ENCODE measurements at places on chromosomes 16 and 17.

DNA sequence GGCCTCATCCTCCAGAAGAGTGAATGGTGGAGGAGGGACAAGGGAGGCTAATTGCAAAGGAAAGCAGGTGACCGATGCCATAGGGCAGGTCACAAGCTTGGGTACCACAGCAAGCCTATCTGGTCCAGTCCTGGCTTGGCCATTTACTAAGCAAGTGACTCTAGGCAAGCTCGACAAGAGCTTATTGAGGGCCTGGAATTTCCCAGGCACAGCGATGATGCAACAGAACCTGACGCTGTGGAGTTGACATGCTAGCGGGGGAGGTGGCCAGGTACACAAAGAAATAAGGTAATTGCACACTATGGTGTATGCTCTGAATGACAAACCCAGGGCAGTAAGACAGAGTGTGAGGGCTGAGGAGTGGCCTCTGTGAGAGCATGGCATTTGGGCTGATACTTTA is 98.5 kb downstream of the PGS1 start:
- peak; percentile 70 for DNase-seq

DNA sequence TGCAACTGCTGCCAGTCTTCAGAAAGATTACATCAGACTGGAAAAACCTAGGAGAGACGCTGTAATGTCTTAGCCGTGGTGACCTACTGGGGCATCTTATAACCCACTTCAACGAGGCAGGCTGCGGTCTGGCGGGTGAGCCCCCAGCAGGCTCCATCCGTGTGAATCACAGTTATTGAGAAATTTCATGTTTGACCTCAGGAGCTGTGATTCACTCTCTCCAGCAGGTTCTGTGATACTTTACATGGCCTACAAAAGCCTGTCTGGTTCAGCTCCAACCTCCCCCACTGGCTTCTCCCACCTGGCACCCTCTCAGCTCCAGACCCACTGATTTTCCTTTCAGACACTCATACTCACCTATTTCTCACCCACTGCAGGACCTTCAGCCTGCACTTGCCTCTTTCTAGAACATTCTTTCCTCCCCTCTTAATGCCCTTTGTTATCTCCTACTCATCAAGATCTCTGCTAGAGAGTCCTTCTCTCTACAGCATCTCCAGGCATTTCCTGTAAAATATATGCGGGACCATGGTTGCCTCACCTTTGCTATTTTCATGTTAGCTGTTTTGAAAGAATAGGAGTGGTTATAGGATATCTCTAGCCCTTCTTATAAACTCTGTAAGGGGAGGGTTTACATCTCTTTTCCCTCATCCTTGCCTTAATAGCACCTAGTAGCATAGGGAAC is 227.9 kb downstream of the MAF start:
- DNase-seq: no peak

- no peak for DNase-seq
Measured at GRCh38 chr16:73172973-73173709, 125.2 kb upstream of the ZFHX3 start.

DNA sequence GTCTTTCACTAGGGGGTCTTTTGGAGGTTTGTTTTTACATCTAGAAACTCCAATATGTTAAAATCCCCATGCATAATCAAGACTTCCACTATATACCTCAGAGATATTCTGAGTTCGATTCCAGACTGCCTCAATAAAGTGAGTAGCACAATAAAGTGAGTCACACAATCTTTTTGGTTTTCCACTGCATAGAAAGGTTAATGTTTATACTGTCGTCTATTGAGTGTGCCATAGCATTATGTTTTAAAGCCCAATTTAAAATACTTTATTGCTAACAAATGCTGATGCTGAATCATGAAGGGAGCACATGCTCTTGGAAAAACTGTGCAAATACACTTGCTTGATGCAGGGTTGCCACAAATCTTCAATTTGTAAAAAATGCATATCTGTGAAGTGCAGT is 227.5 kb upstream of the ZFHX3 start:
- DNase-seq: no peak

- no peak for DNase-seq
Measured at GRCh38 chr16:35450648-35451047, 1991.2 kb downstream of the TP53TG3F start.

DNA sequence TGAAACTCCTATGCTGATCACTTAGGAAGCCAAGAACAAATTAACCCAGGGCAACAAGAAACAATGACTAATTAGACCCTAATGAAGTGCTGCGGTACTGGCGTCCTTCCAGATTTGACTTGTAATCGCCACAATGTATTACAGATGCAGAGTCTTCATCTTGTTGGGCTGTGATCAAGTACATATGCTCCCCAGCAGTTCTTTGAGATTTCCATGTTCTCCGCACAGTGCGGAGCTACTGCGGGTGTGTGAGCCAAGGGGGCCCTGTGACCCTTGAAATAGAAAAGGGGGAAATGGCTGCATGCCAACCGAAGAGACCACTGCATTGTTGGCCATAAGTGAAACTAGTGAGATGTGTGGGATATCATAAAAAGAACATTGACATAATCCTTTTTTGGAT is 469.9 kb downstream of the MAF start:
- DNase-seq: no peak

- DNase-seq: no peak
Measured at GRCh38 chr17:64117981-64118979, 11.7 kb downstream of the ERN1 start.

GRCh38 chr16:55955845-55956244 is 80.7 kb upstream of the CES5A start:
- no peak for DNase-seq

- DNase-seq: no peak
Measured at GRCh38 chr17:76481071-76481655, 13.8 kb downstream of the AANAT start.

- DNase-seq: no peak
Measured at GRCh38 chr17:18315562-18315922, 449 bp downstream of the SMCR8 start.

DNA sequence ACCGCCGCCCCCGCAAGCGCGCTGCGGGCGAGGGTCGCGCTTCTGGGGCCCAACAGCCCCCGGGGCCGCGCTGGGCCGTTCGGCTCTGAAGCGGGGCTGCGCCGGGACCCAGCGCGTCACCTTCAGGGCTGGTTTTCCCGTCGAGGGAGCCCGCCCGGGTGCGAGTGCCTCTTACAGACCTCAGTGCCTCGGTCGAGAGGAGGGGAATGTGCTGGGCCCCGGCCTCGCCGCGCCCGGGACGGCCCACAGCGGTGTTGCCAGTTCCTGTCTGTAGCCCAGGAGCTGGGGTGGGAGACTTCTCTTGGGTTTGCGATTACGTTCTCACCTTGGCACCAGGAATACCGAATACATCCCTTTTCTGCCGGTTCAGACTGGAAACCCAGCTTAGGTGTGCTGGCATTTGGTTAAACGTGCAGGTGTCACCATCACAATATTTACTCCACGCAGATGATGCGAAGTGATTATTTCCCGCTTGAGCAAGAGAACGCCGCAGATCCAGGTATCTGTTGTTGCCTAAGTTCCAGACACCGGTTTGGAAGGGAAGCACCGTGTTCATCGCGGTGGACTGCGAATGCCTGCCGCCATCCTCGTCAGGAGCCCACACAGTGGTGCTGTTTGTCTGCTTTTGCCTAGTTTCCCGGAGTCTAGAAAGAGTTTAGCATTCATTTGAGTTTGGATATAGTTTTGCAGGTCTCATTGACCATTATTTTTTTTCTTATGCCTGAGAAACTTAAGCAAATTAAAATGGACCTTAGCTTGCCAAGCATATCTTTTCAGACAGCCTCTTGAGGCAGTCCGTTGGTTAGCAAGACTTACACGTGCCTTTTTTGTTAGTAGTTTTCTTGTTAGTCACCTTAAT is 914 bp downstream of the MAP1LC3B start:
- DNase-seq: peak; percentile 63

DNA sequence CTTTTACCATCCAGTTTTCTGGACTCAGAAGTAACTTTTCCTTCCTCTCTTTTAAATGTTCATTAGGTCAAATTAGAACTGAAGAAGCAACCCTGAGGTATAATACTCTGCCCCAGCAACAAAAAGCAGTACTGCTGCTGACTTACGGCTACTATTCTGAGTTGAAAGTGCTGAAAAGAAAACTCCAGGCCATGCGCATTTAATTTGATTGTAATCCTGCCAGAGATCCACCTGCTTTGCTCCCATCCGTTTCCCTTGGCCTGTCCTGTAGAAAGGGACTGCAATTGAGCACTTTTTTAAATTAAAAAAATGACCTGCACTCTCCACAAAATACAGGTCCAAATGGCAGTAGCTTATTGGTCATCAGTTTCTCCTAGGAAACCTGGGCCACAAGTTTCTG is 61.6 kb downstream of the PITPNC1 start:
- DNase-seq: no peak

DNA sequence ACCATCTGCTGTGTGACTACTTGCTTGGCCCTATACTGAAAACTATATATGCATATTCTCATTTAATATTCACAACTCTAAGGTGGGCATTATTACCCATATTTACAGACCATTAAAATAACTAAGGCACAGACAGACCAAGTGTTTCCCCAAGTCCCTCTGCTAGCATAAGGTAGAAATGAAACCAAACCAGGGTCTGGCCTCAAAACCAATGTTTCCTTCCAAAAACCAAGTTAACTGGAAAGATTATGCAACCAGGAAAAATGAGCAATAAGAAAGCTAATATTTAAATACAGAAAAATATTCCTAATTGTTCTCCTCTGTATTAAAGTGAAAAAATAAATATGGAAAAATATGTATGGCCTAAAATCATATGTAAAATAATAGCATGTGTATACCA is 50.1 kb downstream of the XPO6 start:
- DNase-seq: no peak

DNA sequence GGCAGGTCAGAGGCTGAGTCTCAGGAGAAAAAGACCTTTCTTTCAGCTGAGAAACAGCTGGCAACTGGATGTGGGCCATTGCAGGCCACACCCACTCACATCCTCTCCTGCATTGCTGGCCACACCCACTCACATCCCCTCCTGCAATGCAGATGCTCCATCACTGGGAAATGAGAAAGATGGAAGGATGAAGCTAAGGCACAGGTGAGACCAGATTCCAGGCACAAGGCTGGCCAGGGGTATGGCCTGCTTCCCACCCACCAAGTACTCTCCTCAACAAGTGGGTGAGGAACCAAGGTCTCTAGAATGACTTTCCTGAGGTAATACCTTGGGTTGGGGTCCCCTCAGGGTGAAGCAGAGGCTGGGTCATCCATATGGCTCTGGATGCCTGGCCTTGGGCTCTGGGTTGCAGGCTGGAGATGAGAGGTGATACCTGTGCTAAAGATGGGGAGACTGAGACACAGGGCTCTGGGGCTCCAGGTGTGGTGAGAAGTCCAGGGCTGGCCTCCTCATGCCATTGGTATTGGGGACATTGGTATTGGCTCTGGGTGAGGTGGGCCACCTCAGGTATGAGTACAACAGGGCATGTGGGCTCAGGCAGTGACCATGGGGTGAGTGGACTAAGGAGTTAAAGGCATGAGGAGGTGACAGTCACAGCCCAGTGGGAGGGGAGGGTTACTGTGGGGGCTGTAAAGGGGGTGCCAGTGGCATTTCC is 1726.8 kb downstream of the TP53TG3F start:
- DNase-seq: no peak

DNA sequence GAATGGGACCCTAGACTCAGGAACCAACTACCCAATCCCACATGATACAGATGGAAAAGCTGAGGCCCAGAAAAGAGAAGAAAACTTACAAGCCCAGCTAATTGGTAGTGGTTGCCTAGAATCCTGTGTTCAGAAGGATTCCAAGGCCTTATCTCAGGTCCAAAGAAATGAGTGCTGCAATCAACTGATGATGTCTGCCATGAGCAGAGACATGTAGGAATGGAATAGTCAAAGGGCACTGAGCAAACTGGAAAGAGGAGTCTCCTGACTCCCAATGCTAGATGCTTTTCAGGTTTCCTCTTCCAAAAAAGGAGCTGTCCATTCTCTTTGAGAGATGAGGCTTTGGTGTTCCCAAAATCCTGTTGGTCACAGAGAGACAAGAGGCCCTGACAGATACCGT is 210.6 kb downstream of the ZNF423 start:
- no peak for DNase-seq

GRCh38 chr17:14004927-14005620 is 64.2 kb upstream of the COX10 start:
- DNase-seq: no peak

DNA sequence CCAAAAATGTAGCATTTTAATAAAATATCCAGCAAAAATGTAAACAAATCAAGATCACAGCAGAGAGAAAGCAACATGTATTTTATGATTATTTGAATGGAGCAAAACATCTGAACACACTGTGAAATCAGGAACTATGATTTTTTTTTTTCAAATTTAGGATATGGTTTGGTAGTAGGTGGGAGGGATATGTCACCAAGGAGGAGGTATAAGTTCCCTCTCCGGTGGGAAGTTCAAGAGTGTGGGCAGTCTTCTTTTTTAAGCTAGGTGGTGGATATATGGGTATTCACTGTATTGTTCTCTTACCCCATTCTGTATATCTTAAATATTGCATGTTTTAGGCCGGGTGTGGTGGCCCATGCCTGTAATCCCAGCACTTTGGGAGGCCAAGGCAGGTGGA is 10.2 kb downstream of the CDR2 start:
- no peak for DNase-seq

DNA sequence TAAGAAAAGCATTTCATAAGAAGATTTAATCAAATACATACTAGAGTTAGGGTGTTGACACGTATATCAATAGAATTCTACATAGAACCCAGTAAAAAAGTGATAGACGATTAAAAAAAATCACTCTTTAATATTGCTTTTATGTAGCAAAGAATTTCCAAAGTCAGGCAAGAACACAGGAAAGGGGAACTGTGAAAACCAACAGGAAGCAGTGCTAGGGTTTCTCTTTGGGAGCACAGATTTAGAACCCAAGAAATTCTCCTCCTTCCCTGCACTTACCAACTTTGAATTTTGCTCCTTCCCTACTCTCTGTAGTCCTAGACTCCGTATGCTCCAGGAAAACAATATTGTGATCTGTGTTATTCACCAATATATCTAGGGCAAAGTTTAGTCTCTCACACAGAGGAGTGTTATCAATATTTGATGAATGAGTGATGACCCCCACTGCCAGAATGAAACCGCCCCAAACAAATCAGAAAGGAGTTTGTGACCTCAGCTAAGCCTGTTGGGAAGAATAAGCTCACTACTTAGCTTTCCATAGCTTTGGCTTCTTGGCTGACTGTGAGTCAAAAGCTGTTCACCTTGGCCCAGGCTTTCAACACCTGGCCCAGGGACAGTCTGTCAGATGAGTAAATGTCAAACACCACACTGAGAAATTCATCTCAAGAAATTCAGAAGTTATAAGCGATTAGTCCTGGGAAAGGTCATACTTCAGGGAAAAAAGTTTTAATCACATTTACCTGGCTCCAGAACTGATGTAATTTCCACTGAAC is 8.6 kb downstream of the RFWD3 start:
- no peak for DNase-seq

- DNase-seq: no peak
Measured at GRCh38 chr16:29736112-29736511, 9.7 kb downstream of the C16orf54 start.

- peak; percentile 50 for DNase-seq
Measured at GRCh38 chr17:39014795-39015545, 47.8 kb upstream of the FBXO47 start.
